ENCODE measurements at places on chromosomes 11 and 22. TPM values are rescaled to one million over a fixed set of nuclear protein-coding genes. Genes with fewer than 3 reads are reported as not detected.

DNA sequence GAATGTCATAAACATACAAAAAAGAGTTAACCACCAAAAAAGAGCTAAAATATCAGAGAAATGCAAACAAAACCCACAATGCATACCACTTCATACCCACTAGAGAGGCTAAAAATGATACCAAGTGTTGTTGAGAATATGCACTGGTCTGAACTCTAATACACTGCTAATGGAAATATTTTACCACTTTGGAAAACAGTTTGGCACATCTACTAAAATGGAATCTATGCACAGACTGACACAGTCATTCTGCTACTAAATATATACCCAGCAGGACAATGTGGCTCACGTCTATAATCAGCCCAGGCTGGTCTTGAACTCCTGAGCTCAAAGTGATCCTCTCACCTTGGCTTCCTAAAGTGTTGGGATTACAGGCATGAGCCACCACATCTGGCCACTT, 18.0 kb downstream of the MAPK1 start:
- DNase-seq: no peak
- H3K27me3 ChIP-seq: no peaks in the 10 kb centered on the region
- no peaks in the 10 kb centered on the region for H3K36me3 ChIP-seq
- H3K27ac ChIP-seq: no peak overlapping the region
- no peak overlapping the region for H3K4me3 ChIP-seq

DNA sequence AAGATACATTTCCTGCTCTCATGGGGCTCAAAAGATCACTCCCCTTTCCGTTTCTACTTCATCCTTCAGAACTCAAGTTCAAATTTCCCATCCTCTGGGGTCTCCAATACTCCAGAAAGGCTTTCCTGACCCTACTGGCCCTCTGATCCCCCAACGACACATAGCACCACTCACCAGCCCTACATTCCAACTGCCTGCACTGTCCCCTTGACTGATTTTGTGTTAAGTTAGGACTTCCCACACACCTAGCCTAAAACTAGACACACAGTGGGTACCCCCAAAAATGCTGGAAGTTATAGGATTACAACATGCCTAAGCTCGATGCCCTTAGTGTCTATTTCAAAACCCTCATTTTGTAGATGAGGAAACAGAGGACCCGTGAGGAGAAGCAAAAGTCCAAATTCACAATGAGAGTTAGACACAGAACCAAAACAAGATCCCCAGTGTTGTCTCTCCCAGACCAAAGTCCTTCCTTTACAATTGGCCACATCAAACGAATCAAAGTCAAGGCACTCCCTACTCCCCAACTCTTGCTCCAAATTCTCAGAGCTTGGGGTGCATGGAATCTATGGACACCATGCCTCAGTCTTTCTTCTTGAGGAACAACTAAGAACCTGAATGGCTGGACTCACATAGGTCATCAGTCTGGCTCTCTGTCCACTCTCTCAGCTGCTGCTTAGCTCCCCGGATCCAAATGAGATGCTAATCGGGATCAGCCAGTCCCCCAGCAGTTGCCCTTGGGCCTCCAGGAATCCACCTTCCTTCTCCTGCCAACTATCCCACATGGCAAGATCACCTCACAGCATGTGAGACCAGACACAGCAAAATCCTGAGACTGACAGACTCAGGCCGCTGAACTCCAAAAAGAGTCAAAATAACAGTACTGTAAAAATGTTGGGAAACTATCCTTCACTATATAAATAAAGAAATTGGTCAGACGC, 1.7 kb downstream of the CLPB start:
- no peak overlapping the region for H3K27ac ChIP-seq
- H3K4me3 ChIP-seq: no peak overlapping the region
- H3K27me3 ChIP-seq: no peaks in the 10 kb centered on the region
- H3K36me3 ChIP-seq: peaks cover 5% of the 10 kb centered on the region
- no peak for DNase-seq

GRCh38 chr11:58675334-58676155, 53.1 kb downstream of the CNTF start:
- DNase-seq: peak; percentile 63
- H3K4me3 ChIP-seq: no peak overlapping the region

The TALDO1 gene
- 136 TPM for polyA plus RNA-seq

DNA sequence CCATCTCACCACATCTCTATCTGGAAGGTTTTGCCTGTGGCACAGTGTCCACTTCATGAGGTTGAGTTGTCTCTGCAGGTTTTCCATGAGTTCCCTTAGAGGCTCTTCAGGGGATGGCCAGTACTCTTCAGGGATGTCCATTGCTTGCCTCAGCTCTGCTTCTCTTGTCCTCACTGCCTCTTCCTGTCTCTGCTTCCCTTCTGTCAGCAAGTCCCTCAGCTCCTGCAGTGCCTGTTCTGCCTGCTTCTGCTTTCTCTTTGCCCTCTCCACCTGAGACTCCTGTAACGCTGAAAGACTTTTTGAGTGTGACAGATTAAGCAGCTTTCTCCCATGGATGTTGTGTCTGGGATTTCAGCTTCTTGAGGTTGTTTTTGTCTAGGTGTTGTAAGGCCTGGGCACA, 38.2 kb upstream of the MRPL17 start:
- no peak overlapping the region for H3K27ac ChIP-seq
- no peaks in the 10 kb centered on the region for H3K36me3 ChIP-seq
- peaks cover 5% of the 10 kb centered on the region for H3K27me3 ChIP-seq
- no peak for DNase-seq
- H3K4me1 ChIP-seq: no peaks in the 10 kb centered on the region

The SMC1B gene
- polyA plus RNA-seq: 0.01 TPM

DNA sequence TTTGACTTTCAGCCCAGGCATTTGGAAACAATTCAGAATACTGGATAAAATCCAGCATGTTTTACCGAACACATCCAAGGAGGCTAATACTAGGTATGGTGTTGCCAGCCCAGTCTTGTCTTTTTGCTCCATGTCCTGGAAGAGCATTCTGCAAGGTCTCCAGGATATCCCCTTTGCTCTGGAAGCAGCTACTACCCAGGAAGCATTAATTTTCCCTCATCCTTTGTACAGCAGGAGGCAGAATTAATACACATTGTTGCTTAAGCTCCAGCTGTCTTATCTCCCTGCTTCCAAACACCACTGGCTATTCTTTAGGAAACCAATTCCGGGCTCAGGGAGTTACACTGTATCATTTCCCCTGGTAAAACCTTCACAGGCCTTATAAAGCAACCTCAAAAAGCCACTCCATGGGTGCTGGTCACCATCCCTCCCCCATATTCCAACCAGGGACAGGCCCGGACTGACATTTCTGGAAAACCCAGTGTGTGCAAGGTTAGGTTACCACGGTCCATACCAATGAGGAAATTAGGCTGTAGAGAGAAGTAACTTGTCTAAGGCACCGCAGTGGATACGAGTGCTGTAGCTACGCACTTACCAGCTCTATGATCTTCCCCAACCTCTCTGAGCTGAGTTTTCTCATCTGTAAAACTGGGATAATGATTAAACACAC, 1.5 kb upstream of the UBASH3B start:
- no peak overlapping the region for H3K27ac ChIP-seq
- no peak for DNase-seq
- no peaks in the 10 kb centered on the region for H3K36me3 ChIP-seq
- H3K27me3 ChIP-seq: no peaks in the 10 kb centered on the region

- H3K27me3 ChIP-seq: no peaks in the 10 kb centered on the region
- DNase-seq: peak; percentile 14
- no peak overlapping the region for H3K27ac ChIP-seq
- H3K4me3 ChIP-seq: no peak overlapping the region
Observed at GRCh38 chr11:60265373-60266214, 14.9 kb upstream of the MS4A4A start.

The PHOX2A gene
- polyA plus RNA-seq: not detected

DNA sequence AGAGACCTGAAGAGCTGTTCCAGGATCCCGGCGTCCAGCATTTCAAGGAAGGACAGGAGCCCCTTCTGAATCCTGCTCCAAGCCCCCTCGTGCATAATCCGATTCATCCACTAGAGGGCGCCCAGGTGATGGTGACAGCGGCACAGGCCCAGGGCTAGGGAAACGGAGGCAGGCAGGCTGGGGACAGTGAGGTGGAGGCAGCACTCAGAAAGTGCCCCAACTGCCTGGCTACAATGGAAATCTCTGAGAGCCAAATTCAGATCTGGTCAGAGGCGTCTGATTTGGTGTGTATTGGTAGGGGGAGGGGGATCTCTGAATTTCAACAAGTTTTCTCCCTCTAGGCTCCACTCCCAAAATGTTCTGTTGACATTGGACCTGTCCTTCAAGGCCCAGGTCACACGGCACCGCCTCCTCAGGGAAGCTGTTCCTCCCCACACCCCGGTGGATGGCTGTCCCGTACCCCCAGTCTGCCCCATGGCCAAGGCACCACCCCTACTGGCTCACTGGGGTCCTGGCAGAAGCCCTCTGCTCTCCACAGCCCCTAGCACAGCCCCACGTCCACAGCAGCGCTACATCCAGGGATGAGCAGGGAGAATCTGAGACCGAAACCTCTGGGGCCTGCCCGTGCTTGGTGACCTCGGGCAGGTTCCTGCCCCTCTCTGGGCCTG, 142.9 kb downstream of the CRYBB2 start:
- no peak overlapping the region for H3K27ac ChIP-seq
- H3K36me3 ChIP-seq: peaks cover 6% of the 10 kb centered on the region
- peak; percentile 42 for DNase-seq
- H3K4me1 ChIP-seq: no peaks in the 10 kb centered on the region

DNA sequence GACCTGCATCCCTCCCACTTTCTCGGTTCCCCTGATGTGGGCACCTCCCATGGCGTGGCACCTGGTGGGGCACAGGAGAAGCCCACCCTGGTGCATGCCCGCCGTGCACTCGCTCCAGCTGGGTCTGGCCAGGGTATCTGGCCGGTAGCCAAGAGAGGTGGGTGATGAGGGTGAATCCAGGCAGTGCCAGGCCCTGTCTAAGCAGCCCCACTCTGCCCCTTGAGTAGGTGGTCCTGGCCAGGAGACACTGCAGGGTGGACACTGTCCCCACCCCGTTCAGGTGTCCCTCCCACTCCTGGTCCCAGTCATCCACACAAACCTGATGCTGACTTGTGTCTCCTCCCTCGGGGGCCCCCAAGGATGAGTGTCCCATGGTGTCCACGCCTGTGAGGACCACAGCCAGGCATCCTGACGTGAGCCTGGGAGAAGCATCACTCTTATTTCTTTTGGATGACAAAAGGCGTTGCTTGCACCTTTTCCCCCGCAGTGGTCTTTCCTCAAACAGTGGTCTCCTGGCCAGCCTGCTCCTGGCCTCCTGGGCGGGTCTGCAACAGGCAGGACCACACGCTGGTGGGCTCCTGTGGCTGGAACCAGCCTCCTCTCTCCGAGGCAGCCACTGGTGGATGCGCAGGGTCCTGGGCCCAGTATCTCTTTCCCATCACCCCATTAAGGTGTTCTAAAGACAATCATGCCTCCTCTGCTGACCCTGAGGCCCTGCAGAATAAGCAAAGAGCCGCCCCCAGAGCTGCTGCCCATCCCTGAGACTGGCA, 922.3 kb downstream of the BRD1 start:
- no peak overlapping the region for H3K4me3 ChIP-seq
- no peak overlapping the region for H3K27ac ChIP-seq
- DNase-seq: no peak
- no peaks in the 10 kb centered on the region for H3K4me1 ChIP-seq

DNA sequence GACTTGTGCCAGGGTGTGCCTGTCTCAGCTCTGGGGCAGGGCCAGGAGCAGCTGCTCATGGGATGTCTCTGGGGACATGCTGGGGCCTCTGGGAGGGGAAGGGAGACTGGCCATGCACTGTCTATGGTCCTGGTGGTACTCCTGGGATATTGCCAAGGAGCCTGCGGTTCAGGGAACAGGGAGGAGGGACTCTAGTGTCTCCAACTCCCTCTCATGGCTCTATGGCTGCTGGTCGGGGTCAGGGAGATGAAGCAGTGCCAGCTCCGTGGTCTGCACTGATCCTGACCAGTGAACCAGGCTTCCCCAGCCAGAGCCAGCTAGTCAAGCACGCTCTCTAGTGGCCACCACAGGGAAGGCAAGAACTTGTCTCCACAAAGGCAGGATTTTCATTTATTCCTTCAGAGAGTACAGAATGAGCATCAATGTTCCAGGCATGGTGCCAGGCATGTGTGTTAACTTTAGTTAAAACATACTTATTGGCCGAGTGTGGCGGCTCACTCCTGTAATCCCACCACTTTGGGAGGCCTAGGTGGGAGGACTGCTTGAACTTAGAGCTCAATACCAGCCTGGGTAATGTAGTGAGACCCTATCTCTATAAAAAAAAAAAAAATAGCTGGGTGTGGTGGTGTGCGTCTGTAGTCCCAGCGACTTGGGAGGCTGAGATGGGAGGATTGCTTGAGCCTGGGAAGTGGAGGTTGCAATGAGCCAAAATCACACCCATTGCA, 2.5 kb upstream of the BEST1 start:
- peak; percentile 68 for DNase-seq
- H3K4me1 ChIP-seq: peaks cover 2% of the 10 kb centered on the region
- peaks cover 2% of the 10 kb centered on the region for H3K27me3 ChIP-seq
- H3K27ac ChIP-seq: no peak overlapping the region
- H3K36me3 ChIP-seq: no peaks in the 10 kb centered on the region

DNA sequence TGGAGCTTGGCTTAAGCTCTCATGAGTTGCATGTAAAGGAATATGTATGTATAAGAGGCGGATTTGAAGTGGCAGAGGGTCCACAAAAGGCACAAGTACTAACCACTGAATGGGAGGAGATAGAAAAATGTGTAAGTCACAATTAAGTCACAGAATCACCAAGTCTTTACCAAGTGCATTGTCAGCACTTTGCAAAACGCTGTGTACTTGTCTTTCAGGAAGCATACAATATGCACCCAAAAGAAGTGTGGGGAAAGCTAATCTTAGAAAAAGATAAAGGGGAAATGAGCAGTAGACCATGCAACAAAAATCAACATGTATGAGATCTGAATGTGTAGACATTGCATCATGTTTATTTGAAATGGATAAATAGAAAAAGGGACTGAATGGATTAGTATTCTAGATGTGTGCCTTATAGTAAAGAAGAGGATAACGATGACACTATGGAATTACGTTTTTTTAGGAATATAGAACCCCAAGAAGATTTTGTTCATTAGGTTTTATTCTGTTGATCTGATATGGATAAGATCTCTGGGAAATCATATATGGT, 4.5 kb downstream of the CNTF start:
- peaks cover 30% of the 10 kb centered on the region for H3K4me1 ChIP-seq
- DNase-seq: peak; percentile 22
- no peaks in the 10 kb centered on the region for H3K27me3 ChIP-seq
- H3K4me3 ChIP-seq: no peak overlapping the region

Data from fibroblast of lung (primary cell).